A549 treated with DMSO at 1 μM for 4 hours (cell line): ENCODE measurements at places on chromosomes 1 and 21. TPM values are rescaled to one million over a fixed set of nuclear protein-coding genes. Genes with fewer than 3 reads are reported as not detected.

The UBASH3A gene
- 0.16 to 0.34 TPM (median 0.24 TPM) in 4 of 5 replicates, not detected in the other for total RNA-seq

The GALE gene
- total RNA-seq: 71.3 to 84.8 TPM (median 72.6 TPM) in 5 replicates

The C1QB gene
- total RNA-seq: not detected in 5 replicates

The HTR6 gene
- 0.07 to 0.18 TPM (median 0.17 TPM) in 5 replicates for total RNA-seq

The DMBX1 gene
- total RNA-seq: 0.67 to 1.3 TPM (median 1.1 TPM) in 5 replicates
